ENCODE measurements at places on chromosomes 4 and X. TPM values are rescaled to one million over a fixed set of nuclear protein-coding genes. Genes with fewer than 3 reads are reported as not detected.

The SERPINA7 gene
- not detected for total RNA-seq

- H3K4me1 ChIP-seq = no peaks in the 10 kb centered on the region
- DNase-seq = no peak
- peaks cover 5% of the 10 kb centered on the region for H3K27me3 ChIP-seq
- no peaks in the 10 kb centered on the region for H3K36me3 ChIP-seq
Measured at GRCh38 chr4:6491235-6491634, 18.8 kb upstream of the PPP2R2C start.

- peak overlapping the region; percentile 58 for H3K4me3 ChIP-seq
- H3K4me1 ChIP-seq = peaks cover 9% of the 10 kb centered on the region
- no peaks in the 10 kb centered on the region for H3K36me3 ChIP-seq
- no peaks in the 10 kb centered on the region for H3K27me3 ChIP-seq
Measured at GRCh38 chr4:120065974-120066516, 603 bp downstream of the MAD2L1 start.

DNA sequence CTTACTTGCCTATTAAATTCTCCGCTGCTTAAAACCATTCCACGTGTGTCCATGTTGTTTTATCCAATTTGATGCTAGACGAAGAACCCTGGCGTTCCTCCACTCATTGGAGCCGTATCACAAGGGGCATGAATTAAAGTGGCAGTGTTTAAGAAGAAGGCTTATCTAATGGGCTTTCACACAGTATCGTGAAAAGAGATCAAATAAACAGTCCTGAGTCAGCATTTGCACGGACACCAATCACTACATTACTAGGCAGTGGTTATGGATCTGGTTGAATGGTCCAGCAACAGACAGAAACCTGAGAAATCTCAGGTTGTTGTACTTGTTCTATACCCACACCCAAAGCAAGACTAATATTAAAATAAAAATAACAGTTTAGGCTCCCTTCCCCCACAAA lies 671.6 kb downstream of the FAT4 start:
- no peak overlapping the region for H3K4me3 ChIP-seq
- no peak for DNase-seq
- no peak overlapping the region for H3K27ac ChIP-seq
- no peaks in the 10 kb centered on the region for H3K27me3 ChIP-seq
- H3K4me1 ChIP-seq = no peaks in the 10 kb centered on the region

- H3K27ac ChIP-seq = no peak overlapping the region
- no peaks in the 10 kb centered on the region for H3K36me3 ChIP-seq
- peaks cover 15% of the 10 kb centered on the region for H3K27me3 ChIP-seq
Measured at GRCh38 chrX:129872524-129872923, 28.8 kb upstream of the ZDHHC9 start.

GRCh38 chr4:169583563-169583962 lies 28.8 kb downstream of the NEK1 start:
- H3K27ac ChIP-seq = no peak overlapping the region
- H3K4me1 ChIP-seq = peaks cover 1% of the 10 kb centered on the region
- H3K27me3 ChIP-seq = no peaks in the 10 kb centered on the region
- H3K36me3 ChIP-seq = 0 out of 2 replicates have a peak, but pooled peaks cover 2% of the 10 kb centered on the region
- DNase-seq = peak; percentile 71

DNA sequence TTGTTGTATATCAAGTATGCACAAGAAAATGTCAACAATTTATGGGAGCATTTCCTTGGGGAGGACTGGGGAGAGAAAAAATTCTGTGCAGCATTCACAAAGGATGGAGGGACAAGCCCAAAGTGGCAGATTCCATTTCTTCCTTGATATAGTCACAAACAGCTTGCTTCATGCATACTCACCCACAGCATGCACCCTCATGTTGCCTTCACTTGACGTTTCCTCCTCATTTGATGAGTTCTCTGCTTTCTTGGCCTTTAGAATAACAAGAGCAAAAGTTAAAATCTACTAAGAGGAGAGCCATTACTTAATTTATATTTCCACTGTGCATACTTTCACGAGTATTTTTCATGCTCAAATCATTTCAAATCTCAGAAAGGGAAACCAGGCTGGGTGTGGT lies 37.7 kb downstream of the SPARCL1 start:
- H3K4me1 ChIP-seq = no peaks in the 10 kb centered on the region
- H3K27me3 ChIP-seq = no peaks in the 10 kb centered on the region
- no peak for DNase-seq
- no peak overlapping the region for H3K27ac ChIP-seq

- no peaks in the 10 kb centered on the region for H3K27me3 ChIP-seq
- no peak overlapping the region for H3K4me3 ChIP-seq
- no peaks in the 10 kb centered on the region for H3K36me3 ChIP-seq
- no peak for DNase-seq
Measured at GRCh38 chr4:102246416-102246815, 98.9 kb downstream of the SLC39A8 start.

DNA sequence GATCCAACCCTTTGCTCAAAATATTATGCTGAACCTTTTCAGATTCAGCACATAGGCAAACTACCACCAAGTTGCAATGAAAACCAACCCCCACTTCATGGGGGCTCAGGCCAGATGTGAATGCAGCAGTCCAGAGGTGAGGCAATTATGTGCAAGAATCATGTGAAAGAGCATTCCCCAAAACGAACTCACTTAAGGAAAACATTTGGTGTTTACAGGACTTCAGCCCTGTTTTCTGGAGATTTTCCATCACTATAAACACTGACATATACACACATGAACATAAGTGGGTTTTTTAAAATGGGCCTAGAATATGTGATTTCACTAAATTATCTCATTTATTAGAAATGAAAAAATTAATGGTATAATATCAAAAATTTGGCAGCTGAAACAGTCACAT lies 31.5 kb downstream of the BMP3 start:
- no peak overlapping the region for H3K4me3 ChIP-seq
- DNase-seq = peak; percentile 41
- H3K27ac ChIP-seq = no peak overlapping the region
- peaks cover 6% of the 10 kb centered on the region for H3K4me1 ChIP-seq
- no peaks in the 10 kb centered on the region for H3K36me3 ChIP-seq

GRCh38 chr4:58275856-58276255 lies 1165.7 kb upstream of the IGFBP7 start:
- H3K36me3 ChIP-seq = no peaks in the 10 kb centered on the region
- no peak overlapping the region for H3K4me3 ChIP-seq
- no peaks in the 10 kb centered on the region for H3K4me1 ChIP-seq
- DNase-seq = no peak
